Fibroblast of the aortic adventitia (primary cell): ENCODE measurements at places on chromosomes 16 and 17. TPM values are rescaled to one million over a fixed set of nuclear protein-coding genes. Genes with fewer than 3 reads are reported as not detected.

The KRT40 gene
- total RNA-seq = not detected in 2 replicates

The HIGD1B gene
- total RNA-seq = not detected in 2 replicates

The CES4A gene
- 2.2 and 4.7 TPM in 2 replicates for total RNA-seq

The SLFN12L gene
- 0.18 TPM in 1 of 2 replicates, not detected in the other for total RNA-seq

The TBC1D3B gene
- total RNA-seq = 0.36 and 3.5 TPM in 2 replicates

The KRTAP4-3 gene
- not detected in 2 replicates for total RNA-seq

The PIMREG gene
- total RNA-seq = 0.90 and 13.1 TPM in 2 replicates

The PTX4 gene
- total RNA-seq = not detected in 2 replicates

The IL21R gene
- total RNA-seq = 0.54 TPM in 1 of 2 replicates, not detected in the other

The HS3ST6 gene
- total RNA-seq = not detected in 2 replicates

The CFAP20 gene
- 13.4 and 35.7 TPM in 2 replicates for total RNA-seq

The KRT36 gene
- total RNA-seq = not detected in 2 replicates

The IRF8 gene
- not detected in 2 replicates for total RNA-seq

The CCL5 gene
- total RNA-seq = not detected in 2 replicates

The SLC5A11 gene
- total RNA-seq = not detected in 2 replicates

The FAM20A gene
- 10.5 and 37.0 TPM in 2 replicates for total RNA-seq
